ENCODE measurements at places on chromosomes 7 and 10.

DNA sequence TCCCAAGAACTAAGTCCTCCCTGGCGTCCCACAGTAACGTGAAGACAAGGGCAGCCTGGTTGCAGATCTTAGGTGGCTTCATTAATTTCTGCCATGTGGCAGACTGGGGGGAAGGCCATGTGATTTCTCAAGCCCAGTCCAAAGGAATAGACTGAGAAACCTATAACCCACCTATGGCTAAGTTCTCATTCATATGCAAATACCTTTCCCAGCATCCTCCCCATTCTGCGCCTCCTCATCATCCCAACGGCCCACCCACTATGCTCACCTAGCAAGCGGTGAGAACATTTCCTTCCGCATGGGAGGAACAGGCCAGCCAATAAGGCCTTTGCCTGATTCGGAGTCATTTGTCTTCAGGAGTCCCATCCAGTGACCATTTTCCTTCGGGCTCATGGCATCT, 8.2 kb upstream of the CLEC2L start:
- no peak for DNase-seq

DNA sequence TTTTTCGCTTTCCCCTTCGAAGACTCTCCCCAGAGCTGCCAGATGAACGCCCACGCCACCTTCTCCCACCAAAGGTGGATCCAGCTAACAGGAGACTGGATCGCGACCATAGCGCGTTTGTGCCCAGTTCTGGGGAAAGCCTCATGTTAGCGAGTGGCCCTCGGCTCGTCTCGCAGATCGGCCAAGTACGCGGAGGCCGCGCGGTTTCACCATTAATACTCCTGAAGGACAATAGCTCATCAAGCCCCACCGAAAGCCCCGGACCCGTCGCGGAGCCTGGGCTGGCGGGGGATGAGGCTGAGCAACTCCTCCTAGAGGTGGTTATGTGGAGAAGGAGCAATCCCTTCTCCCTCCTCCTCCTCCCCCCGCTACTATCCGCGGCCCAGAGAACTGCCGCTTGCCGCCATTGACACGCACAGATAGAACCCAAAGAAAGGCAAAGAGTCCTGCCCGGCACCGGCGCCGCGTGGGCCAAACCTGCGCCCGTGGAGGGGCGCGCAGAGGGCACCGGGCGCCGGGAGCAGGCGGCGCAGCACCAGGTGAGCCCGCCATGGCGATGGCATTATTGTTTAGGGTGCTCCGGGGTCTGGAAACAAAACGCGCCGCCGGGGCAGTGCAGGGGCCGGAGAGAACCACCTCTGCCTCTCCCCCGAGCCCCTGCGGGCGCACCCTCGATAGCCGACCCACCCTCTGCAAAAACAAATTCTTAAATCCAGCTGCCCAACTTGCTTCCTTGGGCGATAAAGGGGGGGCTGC, at the start of gene MACROH2A2:
Gene MACROH2A2, plus strand, starts transcription at position 385 of the 756 bp plus-strand sequence. CDS start 22,813 bp downstream, outside the sequence.
- no peak for DNase-seq

DNA sequence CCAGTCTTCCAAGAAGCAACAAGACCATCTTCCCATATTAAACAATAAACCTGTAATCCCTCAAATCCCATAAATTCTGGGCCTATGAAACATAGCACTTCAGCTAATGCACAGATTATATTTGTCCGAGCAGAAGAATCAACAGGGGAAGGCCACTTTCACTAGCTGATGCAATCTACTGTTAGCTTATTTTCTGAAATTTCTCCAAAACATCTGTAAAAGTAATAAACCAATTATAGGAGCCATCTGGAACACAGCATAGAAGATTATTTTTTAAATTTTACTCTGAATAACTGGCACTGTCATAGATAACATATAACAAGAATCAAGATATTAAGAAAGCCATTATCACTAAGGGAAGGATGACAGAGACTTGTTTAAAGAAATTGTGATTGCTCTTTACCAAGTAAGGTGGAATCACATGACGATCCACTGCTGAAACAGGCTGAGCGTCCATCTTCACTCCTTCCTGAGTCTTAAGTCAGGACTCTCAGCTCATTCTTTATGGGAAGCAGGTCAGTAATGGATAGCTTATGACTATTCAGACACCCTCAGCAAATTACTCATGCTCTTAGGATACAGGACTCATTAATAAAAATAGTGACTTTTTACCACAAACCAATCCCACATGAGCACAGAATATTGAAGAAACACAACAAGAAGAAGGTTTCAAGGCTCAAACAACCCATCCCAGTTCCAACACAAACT, 719.5 kb downstream of the XPNPEP1 start:
- DNase-seq: no peak

DNA sequence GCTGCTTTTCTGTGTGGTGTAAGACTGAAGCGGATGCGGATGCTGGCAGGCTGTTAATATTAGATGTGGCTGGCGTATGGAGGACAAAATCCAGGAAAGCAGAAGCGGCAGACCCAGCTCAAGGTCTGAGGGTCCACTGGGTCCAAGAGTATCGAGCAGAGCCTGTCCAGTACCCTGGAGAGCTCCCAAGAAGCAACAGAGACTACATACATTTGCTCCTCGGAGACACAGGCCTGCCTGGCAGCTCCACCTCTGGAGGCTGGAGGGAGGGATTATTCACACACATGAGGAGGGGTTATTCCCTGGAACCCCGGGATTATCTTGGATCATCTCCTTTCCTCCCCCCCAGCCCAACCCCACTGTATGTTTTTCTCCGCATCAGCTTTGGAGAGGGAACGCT, 31.3 kb upstream of the LOXL4 start:
- no peak for DNase-seq

- no peak for DNase-seq
These were observed 41.5 kb downstream of the MET start for GRCh38 chr7:116713500-116713899.

GRCh38 chr7:124366118-124366517, 333.3 kb upstream of the TMEM229A start:
- DNase-seq: no peak

DNA sequence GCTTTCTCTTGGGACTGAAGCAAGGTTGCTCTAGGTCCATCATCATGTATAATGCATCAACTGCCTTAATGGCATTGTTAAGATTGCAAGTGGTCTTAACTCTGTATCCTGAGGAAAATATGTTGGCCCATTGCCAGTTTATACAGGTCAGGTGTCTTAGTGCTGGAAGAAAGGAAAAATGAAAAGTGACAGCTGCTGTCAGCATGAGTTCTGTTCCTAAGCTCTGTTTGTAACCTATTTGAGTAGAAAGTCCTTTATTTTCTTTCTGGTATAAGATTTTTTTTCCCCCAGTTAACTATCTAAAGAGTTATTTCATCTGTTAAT, 127.2 kb downstream of the SRI start:
- no peak for DNase-seq

GRCh38 chr7:144528536-144529045, 125.1 kb upstream of the NOBOX start:
- DNase-seq: no peak

GRCh38 chr7:24914465-24914859, 65.5 kb downstream of the OSBPL3 start:
- DNase-seq: no peak

DNA sequence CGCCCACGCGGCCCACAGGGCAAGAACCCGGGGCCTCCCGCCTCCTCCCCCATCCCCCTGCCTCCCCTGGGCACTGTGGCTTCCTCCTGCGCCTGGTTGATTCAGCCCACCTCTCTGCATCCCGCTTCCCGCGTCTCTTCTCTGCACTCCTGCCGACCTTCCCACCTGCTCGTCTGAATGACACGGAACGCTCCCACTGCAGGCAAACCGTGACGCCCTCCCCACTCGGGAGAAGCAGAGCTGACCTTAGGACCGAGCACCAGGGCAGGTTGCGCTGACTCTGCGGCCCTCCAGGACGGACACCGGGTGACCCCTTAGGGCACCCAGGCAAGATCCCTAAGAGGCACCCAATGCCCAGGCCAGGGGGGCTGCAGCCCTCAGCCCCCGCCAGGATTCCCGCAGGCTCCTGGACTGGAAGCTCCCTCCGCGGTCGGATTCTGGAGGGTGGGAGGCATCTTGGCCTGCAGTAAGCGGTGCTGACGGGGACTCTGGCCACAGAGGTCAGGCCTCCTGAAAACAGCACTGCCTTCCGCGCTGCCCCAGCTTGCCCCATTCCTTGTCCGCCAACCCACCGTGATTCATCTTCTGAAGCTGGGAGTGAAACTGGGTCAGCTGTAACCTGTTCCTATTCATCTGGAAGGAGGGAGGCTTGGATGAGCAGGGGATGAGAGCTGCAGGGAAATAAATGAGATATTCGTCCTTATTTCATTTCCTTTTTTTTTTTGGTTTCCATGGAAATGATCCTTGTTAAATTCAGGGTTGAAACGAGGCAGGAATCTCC, 990 bp downstream of the CALML3 start:
- no peak for DNase-seq

DNA sequence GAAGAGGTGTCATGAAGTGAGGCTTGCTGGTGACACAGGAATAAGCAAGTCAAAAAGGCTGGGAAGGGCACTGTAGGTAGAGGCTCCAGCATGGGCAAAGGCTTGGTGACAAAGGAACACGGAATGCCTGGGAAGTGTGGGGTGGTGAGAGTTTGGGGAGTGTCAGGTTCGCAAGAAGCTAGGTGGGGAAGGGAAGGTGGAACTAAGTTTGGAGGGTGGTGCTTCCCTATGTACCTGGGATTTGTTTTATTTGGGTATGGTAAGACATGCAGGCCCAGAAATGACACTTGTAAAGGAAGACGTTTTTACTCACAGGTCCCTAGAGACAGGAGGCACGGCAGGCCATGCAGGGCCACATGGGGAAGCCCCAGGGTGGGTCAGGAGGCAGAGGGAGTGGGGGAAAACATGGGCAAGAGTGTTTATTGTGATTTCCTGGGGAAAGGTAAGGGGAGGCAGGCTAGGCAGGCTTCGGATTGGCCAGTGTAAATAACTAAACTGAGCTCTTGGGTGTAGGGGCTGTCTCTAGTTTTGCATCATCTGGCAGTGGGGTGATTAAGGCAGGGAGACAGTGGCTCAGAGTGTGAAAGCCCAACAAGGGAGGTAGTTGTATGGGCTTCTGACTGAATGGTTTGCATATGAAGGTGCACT, 52.1 kb downstream of the SH2D4B start:
- no peak for DNase-seq

GRCh38 chr7:74068378-74069085, 15.1 kb upstream of the LIMK1 start:
- DNase-seq: no peak

DNA sequence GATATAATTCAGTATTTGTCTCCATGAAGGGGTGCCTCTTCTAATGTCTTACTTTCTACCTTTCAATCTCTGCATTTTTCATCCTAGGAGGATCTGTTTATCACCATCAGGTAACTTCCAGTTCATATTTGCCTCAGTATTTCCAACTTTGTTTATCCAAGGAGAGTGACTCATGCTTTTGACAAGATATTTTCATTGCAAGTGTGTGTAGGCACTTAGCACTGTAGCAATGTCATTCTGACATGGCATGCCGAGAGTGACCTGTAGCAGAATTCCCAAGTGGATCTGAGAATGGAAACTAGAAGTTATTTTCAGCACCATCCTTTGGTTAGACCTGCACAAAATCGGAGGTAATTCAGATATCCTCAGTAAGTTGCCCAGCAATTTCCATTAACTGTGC, 129.9 kb downstream of the INHBA start:
- no peak for DNase-seq

GRCh38 chr10:33005322-33006301, 47.6 kb upstream of the ITGB1 start:
- no peak for DNase-seq

DNA sequence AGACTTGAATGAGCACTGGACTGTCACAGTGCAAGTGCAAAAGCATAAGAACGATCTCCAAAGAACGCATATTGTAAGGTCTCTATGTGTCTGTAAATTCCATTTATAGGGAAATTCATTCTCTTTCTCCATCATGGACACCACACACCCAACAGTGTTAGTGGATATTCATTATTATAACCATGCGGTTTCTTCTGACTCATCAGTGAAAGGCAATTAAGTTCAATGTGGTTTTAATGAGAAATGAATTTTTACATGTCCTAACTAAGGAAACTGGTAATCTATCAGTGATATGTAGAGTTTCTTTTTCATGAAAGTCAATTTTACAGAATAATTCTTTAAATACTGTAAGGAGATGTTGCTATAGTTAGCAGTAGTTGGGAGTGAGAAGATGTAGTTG, 25.9 kb downstream of the GIMAP8 start:
- DNase-seq: no peak

- DNase-seq: no peak
These were observed 61.8 kb upstream of the LRRC18 start for GRCh38 chr10:49001402-49001801.

DNA sequence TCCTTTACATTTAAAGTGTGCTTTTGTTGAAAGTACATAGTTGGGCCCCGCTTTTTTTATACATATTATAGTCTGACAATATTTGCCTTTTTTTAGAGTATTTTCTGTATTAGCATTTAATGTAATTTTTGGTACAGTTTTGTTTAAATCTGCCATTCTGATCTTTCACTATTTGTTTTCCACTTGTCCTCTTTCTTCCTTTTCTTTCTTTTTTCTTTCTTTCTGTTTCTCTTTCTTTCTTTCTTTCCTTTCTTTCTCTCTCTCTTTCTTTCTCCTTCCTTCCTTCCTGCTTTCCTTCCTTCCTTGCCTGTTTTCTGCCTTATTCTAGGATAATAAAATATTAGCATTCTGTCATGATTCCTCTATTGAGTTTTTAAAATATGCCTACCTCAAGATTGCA, 9.5 kb downstream of the LIPK start:
- no peak for DNase-seq

DNA sequence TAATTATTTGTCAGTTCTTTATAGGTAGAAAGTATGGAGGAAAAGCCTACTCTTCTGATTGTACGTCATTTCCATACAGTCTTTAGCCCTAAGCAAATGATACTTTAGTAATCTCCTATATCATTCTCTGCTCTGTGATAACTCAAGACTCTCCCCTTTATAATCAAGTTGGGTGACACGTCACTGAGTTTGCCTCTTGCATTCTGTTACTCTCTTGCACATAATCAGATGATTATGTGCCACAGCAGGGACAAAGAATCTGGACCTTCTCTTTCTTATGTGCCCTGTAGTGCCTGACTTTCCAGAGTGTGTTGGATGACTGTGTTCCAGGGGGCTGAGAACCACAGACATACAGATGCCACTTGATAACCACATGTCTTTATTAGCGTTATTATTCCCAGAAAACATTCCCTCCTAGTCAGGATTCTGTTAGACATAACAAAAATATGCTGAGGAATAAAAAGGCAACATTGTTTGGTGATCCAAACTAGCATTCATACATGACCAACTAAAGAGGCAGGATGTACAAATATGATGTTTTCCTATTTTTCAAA, 116.4 kb upstream of the HGF start:
- DNase-seq: no peak

DNA sequence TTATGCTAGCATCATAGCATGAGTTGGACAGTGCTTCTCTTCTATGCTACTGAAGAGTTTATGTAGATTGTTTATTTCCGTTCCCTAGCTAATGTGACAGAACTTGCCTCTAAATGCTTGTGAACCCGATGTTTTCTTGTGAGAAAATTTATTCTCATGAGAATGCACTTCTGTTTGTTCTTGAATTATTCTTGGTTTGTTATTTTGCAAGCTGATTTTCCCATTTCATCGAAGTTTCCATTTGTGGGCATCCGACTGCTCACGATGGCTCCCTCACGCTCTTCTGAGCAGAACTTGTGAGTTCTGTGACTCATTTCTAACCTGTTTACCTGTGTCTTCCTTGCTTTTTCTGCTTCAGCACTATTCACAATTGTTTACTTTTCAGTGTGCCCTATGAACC, 59.9 kb downstream of the WDFY4 start:
- DNase-seq: no peak

- DNase-seq: no peak
These were observed 112.2 kb downstream of the ADARB2 start for GRCh38 chr10:1625079-1625478.
